NB4 (cell line): ENCODE measurements at places on chromosomes 7 and 10.

DNA sequence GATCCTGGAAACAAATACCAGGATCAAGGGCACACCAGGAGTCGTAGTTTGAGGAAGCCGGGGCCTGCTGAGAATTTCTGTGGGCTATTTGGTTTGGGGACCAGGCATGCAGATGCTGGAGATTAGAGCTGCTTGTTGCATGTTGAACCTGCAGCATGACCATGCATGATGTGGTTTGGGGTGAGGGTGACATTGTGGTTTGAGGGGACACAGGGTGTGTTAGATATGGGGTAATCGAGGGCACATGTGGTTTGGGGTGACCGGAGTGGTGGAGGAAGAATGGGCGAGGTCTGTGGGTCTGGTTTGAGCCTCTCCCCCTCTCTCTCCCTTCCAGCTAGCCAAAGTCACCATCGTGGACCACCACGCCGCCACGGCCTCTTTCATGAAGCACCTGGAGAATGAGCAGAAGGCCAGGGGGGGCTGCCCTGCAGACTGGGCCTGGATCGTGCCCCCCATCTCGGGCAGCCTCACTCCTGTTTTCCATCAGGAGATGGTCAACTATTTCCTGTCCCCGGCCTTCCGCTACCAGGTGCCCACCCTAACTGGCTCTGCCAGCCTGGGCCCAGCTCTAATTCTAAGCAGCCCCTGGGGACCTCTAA, 10.2 kb downstream of the NOS3 start:
- peak; percentile 68 for DNase-seq

- DNase-seq, result no peak
Measured at GRCh38 chr10:14086596-14086995, 244.1 kb downstream of the FRMD4A start.

DNA sequence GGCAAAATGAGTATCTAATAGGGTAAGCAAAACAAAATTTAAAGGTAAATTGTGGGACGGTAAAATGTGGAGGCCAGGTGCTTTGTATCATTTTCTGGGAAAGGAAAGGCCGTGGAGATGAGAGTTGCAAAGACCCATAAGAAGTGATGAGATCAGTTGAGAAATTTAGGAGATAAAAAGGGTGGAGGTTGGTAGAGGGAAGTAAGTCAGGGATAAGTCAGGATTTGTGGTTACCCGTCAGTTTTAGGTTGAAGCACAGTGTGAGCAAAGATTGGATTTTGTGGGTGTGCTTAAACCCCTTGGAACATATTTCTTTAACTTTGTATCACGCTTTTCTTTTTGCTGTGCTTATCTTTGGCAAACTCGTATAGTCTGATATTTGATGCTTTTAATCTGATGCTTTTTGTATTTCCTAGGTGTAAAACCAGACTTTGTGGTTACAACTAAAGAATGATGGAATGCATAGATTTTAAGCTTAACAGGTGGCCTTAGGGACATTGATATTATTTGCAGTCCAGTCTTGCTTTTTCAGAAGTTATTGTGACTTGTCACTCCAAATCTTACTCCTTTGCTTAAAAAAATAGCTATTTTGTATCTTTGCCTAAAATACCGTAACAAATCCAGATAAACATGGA, 1.2 kb downstream of the BTRC start:
- no peak for DNase-seq

DNA sequence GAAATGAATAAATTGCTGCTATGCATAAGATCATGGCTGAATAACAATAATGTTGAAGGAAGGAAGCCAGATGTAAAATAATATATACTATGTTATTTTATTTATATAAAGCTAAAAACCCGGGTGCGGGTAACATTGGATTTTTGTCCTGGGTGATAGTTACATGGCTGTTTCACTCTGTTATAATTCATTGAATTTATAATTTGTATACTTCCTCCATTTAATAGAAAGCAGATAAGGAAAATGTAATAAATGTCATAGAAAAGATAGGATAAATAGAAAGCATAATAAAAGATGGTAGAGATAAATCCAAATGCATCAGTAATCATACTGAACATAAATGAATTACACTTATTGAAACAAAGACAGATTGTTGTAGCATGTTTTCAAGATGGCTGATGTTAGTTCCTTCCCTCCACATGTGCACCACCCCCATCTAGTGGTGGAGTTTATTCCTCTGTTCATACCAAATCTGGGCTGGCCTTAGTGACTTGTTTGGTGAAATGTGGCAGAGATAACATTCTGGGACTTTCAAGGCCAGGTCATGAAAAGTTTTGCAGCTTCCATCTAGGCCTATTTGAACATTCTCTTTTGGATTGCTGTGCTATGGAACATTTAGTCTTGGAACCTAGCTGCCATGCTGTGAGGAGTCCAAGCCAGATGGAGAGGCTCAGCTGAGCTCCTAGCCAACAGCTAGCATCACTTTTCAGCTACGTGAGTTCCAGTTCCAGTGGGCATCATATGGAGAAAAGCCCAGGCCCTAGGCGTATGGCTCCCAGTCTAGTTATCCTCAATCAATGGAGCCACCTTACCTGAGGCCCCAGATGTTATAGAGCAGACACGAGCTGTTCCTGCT, 46.9 kb downstream of the AHCYL2 start:
- DNase-seq, result peak; percentile 77

- DNase-seq, result no peak
Measured at GRCh38 chr10:11205030-11205772, 187.5 kb downstream of the CELF2 start.

- DNase-seq, result peak; percentile 23
Measured at GRCh38 chr10:21724020-21724589, 190.1 kb downstream of the MLLT10 start.

GRCh38 chr10:124652701-124653100, 91.5 kb downstream of the FAM53B start:
- peak; percentile 55 for DNase-seq

- DNase-seq, result no peak
Measured at GRCh38 chr10:2358586-2358985, 621.3 kb upstream of the ADARB2 start.

DNA sequence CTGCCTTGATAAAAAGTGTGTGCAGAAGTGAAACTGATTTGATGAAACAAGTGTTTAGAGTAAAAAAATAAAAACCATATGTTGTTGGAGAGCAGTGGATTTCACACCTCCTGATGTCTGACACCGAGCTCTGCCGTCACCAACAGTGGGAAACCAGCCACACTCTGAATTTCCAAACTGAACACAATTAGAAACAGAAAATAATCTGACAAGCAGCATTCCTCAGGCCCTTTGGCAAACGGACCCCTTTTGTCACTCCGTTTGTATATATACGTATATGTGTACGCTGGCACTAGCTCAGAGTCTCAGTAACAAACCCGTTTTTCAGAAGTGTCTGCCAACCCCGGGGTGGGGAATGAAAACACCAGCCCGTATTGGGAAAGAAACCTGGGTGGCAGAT, 32.4 kb downstream of the TACC2 start:
- no peak for DNase-seq
